ENCODE measurements at places on chromosomes 3 and 15.

DNA sequence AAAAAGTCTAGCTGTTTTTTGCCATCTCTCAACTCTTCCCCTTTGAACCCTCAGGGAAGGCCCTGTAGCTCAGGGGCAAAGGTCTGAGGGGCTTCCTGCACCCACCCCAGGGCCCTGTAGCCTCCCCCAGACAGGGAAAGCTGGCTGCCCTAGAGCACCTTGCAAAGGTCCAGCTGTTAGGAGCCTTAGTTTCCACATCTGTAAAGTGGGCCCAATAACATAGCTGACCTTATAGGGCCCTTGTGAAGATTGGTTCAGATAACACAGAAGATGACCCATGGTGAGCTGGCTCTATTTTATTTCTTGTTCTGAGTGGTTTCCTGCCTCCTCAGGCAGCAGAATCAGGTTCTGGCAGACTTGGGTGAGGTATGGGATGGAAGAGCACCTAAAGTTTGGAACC is 55.2 kb upstream of the SMAD6 start:
- DNase-seq: no peak

- peak; percentile 44 for DNase-seq
Observed at GRCh38 chr3:72445827-72446217, 402.4 kb downstream of the SHQ1 start.

DNA sequence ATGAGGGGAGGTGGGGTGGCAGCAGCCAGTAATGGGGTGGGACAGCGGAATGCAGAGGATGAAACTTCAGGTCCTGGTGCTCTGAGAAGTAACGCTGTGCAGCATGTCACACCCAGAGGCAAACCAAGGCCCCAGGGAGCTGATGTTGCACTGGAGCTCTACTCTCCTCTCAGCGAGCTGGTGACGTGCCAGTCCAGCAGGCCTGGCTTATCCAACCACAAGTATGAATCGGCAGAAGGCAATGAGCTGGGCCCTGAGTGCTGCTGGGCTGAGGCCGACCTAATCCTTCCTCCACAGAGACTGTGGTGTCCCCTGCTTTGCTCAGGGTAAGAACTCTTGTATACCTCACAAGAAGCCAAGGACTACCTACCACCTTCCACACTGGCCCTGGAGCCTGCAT is 30.5 kb downstream of the CD86 start:
- DNase-seq: no peak

DNA sequence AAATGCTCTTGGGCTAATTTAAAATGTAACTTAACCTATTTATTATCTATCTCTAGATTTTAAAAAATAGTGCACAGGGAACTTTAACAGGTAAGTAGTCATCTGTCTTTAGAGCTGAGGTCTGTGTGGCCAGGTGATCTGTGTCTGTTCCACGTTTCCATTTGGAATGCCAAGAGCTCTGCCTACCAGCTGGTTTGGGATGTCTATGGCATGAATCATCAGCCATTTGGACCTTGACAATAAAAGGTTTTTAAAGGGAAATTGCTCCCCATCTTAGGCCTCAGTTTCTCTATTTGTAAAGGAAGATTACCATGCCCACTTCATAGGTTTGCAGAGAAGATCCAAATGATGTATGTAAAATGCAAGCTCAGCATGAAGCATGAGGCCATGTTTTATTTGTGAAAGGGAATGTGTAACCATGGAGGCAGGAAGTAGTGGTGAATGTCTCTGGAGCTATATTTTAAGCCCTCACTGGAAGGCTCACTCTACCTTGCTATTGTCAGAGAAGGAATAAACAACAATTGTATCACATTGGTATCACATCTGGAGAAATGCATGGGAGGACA is 548.1 kb upstream of the LMCD1 start:
- DNase-seq: no peak

DNA sequence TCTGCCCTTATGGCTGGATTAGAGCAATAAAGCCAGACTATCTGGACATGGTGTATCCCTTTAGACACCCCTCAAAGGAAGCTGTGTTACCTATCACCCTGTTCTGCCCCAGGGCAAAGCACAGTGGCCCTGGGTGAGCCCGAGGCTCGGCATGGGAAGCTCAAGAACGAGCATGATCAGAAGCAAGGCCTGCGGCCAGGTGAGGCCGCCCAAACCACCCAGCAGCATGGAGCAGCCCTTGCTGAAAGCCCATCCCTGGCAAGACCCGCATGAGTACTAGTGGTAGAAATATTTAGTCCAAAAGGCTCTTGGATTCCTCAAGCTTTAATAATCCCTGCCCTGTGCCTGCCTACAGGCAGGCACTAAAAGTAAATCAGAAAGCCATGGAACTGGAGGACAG is 261.1 kb downstream of the MEX3B start:
- DNase-seq: no peak
